ENCODE measurements at places on chromosomes 4 and X.

DNA sequence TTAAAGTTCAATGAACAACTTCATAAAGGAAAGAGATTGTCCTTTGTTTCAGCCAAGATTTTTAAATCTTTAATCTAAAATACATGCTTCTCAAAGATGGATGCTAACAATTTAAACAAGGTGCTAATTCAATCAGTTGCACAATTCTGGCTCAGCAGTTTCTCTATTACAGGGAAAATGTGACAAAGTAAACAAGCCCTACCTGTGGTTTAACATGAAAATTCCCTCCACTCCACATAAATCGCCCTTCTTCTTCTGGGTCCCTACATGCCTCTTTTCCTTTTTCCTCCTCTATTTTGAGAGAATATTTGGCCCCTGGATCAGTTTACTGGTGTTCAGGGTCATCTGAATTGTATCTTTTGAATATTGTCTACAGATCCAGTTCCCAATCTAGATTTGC lies 80.6 kb downstream of the FRYL start:
- DNase-seq: no peak

- DNase-seq: no peak
Observed at GRCh38 chr4:171390626-171391025, 422.6 kb upstream of the GALNTL6 start.

- no peak for DNase-seq
Observed at GRCh38 chr4:144288011-144288903, 147.7 kb upstream of the GYPA start.

DNA sequence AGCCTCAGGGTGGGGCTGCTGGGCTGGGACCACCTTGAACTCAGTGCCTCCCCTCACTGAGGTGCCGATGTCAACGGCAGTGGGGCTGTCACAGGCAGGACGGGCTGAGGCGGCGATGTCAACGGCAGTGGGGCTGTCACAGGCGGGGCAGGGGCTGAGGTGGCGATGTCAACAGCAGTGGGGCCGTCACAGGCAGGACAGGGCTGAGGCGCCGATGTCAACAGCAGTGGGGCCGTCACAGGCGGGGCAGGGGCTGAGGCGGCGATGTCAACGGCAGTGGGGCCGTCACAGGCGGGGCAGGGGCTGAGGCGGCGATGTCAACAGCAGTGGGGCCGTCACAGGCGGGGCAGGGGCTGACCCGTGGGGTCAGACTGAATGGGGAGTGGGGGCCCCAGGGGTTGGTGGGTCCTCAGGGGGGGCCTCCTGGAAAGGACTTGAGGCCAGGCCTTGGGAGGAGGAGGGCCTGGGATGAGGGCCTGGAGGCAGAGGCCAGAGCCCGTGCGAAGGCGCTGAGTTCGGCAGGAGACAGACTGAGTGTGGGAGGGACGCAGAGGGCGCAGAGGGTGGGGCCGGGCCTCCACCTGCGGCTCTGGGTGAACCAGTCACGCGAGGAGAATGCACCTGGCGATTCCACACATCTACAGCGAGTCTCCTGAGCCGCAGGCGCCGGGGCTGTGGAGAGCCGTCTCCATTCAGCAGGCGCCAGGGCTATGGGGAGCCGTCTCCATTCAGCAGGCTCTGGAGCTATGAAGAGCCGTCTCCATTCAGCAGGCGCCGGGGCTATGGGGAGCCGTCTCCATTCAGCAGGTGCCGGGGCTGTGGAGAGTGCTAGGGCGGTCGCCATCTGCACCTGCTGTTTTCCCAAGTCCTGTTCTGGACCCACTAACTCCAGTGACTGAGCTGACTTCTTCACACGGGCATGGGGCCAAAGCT lies 22.9 kb downstream of the ATP5ME start:
- no peak for DNase-seq

DNA sequence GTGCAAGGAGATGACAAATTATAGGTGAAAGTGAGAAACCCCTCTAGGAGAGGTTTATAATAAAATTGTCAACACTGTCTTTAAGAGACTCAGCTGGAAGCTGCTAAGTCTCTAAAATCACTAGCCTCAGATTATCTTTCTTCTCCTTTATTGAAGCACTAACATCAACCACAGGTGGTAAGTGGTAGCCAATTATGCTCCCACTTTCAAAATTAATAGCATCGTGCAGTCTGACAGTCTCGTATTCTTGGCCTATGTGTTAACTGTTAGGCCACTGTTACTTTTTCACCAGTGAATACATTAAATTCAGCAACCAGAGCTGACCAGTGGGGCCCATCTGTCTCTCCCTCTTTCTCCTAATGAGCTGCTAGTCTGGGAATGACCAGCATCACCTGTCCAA lies 674.1 kb downstream of the RAPGEF2 start:
- DNase-seq: no peak

DNA sequence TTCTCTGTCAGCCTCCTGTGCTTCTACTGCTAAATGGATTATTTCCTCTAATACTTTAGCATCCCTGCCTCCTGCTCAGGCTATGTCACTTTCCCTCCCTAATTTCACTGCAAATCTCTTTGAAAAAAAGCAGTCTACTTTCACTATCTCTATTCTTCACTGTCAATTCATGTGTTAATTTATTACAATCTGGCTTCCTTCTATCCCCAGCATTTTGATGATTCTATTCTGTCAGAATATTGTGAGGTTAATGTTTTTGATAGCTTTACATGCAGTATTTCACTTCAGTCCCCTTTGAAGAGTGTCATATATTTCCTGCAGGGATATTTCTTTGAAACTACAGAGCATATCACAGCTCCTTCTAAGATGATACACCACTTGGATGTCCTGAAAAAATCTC lies 203.2 kb downstream of the GRID2 start:
- DNase-seq: no peak
